ENCODE measurements at places on chromosomes 5 and 9.
A peak's percentile ranks its signal among the peaks of the same experiment; 100 is the strongest.

- DNase-seq: no peak
Observed at GRCh38 chr9:132423503-132423902, 13.5 kb downstream of the CFAP77 start.

DNA sequence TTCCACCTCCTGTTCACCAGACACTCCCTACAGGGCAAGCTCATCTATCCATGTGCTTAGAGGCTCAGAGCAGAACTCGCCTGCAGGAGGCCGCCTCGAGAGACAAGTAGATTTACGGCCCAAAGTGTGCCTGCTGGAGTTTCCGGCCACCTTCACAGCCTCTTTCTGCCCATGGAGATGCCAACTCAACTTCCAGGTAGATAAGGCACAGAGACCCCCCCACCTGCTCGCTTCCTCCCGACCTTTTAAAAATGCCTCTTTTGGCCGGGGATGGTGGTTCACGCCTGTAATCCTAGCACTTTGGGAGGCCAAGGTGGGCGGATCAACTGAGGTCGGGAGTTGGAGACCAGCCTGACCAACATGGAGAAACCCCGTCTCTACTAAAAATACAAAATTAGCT is 46.6 kb downstream of the EXD3 start:
- no peak for DNase-seq

DNA sequence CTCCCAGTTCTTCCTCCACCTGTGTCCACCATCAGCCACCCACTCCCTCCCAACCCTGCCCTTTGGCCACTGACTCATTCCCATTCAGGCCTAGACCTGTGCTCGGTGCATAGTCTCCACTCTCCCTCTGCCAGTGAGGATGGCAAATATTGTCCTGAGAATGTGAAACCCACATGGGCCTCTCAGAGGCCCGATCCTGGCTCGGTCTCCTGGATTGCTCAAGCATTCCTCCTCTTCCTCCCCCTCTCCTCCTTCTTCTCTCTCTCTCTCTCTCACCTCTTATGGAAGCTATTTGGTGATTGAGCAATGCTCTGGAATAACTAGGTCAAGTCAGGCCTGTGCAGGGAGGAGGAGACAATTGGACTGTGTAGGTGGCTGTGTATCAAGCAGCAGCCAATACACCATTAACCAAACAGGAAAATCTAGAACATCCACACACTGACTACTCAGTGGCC is 99.9 kb downstream of the KLF4 start:
- DNase-seq: no peak

DNA sequence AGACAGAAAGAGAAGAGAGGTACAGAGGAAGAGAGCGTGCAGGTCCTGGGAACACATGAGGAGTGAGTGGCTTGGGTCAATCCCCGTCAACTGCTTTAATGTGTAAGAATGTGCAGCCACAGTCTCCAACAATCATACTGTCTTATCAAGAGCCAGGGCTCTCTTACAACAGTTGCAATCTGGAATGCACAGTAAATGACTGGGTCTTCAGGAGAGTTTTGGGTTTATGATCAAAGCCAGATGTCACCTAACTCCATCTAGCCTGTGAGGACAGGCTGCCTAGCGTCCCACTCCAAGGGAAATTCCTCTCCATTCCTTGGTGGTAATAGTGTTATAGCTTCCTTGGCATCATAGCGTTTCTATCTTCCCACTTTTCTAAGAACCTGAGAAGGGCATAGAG is 75.0 kb upstream of the TRIO start:
- no peak for DNase-seq

DNA sequence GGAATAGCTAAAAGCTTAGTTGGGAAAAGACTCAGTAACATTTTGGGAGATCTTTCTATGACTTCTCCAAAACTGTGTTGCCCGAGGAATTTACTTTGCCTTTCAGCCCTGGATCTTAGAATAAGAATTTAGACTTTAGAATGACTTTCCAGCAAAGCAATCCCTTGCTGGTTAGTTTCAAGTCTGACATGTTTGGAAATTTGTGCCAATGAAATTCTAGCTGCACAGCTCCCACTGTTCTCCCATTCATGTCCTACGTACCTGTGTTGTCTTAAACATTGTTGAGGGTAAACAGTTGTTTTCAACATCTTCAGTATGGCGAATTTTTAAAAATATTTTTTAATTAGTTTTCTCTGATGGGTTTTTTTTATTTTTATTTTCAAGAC is 111.4 kb downstream of the CCDC192 start:
- DNase-seq: no peak

DNA sequence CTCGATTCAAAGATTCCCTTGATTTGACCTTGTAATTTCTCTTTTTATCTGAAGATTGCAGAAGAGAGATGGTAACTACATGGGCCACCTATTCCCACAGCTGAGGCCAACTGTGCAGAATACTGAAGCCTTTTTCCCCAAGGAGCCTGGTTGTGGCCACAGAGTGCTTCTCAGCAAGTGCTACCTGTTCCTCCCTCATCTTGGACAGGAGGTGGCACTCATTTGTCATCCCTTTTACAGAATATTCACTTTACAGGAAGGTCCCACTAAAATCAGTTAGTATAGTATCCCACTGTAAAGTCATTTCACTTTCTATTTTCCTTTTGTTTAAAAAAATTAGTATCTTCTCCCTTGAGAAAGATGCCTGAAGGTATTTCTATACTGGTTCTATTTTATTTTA is 346.4 kb downstream of the ARL15 start:
- DNase-seq: no peak

DNA sequence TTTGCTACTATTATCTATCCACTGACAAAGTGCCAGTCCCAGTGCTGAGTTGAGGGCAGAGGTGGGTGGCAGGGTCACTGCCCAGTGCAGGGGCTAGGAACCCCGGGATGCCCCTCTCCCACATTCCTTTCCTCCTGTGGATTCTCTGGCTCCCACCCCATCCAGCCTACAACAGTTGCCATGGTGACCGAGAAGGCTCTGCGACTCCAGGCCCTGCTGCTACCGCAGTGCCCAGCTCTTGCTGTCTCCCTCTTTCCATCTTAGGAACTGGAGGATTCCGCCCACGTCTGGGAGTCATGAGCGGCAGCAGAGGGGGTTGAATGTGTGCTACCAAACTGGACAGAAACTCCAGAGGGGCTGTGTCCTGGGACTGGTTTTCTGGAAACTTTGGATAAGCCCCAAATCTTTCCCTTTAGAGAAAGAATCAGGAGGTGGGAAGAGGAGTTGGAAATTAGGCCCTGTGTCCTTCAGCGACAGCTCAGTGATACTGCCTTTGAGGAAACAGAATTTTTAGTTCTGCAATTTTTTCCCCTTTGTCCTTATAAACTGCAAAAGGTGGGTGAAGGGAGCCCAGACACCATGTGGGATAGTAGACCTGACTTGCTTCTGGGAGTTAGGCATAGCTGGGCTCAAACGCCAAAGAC is 20.7 kb upstream of the C5orf47 start:
- no peak for DNase-seq

- DNase-seq: no peak
Observed at GRCh38 chr5:38906503-38906902, 60.7 kb downstream of the OSMR start.

- DNase-seq: no peak
Observed at GRCh38 chr9:80020056-80020455, 448.3 kb downstream of the TLE4 start.

DNA sequence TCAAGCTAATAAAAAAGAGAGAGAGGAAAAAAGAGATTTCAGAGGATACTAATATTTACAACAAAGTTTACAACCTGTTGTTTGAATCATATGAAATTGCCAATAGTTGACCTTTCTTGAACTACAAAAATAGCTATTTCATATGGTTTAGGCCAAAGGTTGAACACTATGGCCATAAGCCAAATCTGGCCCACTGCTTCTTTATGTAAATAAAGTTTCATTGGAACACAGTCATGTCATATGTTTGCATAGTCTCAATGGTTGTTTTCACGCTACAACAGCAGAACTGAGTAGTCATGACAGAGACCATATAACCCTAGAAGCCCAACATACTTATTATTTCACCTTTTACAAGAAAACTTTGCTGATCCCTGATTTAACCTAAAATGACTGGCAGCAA is 20.9 kb downstream of the SEMA5A start:
- DNase-seq: no peak

- peak; percentile 40 for DNase-seq
Observed at GRCh38 chr5:34914671-34915138, 599 bp downstream of the RAD1 start.

DNA sequence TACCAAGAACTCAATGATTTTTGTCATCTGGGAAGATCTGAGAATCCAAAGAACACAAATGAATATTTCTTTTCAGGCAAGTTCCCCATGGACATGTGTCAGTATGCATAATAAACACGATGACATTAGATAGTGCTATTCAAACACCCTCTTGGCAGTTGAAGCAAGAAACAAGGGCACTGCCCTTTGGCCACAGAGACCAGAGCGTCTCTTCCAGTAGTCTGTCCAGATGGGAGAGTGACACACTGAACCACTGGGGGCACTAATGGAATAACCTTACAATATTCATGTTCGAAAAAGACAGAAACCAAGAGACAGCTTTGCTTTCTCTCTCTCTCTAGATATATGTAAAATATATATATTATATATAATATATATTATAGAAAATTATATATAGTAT is 301.9 kb downstream of the CTNND2 start:
- DNase-seq: peak; percentile 40

- DNase-seq: no peak
Observed at GRCh38 chr5:168417731-168418429, 68.4 kb upstream of the RARS1 start.

GRCh38 chr5:158884827-158885518 is 214.7 kb downstream of the EBF1 start:
- DNase-seq: no peak

DNA sequence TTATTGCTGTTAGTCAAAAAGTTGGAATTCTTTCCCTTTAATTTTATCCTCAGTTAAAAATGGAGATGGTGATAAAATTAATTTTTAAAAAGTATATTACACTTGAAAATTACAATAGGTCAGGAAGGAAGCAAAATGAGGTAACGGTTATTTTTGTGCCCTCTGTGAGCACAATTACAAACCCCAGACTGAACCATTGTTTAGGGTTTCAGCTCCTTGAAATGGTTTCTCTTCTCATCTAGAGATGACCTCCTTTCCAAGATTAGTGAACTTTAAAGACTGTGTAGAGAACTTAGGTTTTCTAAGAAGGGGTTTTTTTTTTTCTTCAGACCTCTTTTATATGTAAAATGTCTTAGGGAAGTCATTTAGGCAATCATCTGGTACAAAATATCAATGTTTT is 126.2 kb upstream of the CHD1 start:
- DNase-seq: no peak

DNA sequence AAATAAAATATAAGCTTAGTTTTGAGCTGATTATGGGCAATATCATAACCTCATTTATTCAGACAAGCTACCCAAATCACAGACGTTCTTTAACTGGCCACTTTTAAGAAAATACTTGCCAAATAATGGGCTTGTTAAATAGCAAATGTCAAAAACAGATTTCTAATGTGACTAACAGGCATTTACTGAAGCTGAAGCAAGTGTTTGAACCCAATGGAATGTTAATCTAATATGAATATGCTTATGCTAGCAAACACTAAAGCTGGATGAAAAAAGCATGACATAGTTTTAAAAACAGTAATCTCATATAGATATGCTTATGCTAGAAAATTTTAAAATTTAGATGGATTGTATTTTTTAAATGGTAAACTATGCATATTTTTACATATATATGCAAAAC is 411.6 kb upstream of the PTGER4 start:
- DNase-seq: no peak

- no peak for DNase-seq
Observed at GRCh38 chr5:136732751-136733150, 367.4 kb upstream of the TRPC7 start.

GRCh38 chr5:84303315-84303714 is 81.4 kb downstream of the EDIL3 start:
- DNase-seq: no peak

DNA sequence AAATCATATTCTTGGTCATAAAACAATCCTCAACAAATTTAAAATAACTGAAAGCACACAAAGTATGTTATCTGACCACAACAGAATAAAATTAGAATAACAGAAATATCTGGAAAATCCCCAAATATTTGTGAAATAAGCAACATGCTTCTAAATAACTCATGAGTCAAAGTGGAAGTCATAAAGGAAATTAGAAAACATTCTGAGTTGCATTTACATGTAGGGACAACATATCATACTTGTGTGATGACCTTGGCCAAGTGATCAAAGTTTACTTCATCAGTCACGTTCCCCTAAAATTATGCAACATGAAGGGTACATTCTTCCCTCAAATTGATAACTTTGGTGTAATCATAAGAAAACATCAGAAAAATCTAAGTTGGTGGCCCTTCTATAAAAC is 64.7 kb downstream of the CSF2 start:
- no peak for DNase-seq

- no peak for DNase-seq
Observed at GRCh38 chr9:134626571-134627416, 14.8 kb upstream of the COL5A1 start.

- DNase-seq: no peak
Observed at GRCh38 chr9:117704597-117704996, 394 bp downstream of the TLR4 start.

DNA sequence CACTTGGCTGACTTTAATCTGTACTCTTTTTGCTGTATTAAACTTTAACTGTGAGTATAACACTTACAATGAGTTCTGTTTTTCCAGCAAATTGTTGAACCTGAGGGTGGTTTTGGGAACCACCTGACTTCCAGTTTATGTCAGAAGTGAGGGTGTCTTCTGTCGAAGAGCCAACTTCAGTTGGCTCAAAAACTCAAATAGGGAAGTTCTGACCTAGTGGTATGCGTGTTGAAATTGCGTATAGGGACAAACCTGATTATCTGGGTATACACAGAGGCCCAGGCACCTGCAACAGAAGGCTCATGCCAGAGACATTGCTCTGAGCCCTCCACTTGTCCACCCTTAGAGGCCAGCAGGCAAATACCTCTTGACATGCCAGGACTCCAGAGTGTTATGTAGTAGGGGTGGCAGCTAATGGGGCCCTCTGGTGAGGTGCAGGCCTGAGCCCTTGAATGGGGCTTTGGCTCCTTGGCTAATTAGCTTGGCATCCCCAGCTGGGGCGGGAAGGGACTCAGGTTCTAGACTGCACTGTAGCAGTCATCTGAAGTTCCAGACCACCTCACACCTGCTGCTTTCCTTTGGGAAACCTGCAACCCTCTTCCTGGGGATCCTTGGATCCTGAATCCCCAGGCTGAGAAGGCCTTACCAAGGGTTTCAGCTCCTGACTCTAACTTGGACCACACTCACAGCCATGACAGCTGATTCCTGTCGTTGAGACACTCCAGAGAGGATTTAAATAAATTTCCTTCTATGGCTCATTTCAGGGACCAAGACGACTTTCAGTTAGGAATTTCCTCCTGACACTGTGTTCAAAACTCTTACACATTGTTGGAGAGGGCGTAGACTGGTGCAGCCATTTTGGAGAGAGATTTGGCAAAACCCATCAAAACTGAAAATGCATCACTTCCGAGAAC is 189.6 kb downstream of the HSPA4 start:
- DNase-seq: no peak

- DNase-seq: no peak
Observed at GRCh38 chr5:172905346-172906140, 53.7 kb upstream of the RPL26L1 start.

GRCh38 chr9:4569101-4569500 is 78.8 kb downstream of the SLC1A1 start:
- no peak for DNase-seq

GRCh38 chr5:134604908-134605307 is 27.7 kb downstream of the SAR1B start:
- no peak for DNase-seq

GRCh38 chr5:68333649-68334552 is 118.3 kb downstream of the PIK3R1 start:
- DNase-seq: peak; percentile 50

- peak; percentile 44 for DNase-seq
Observed at GRCh38 chr5:7904170-7904569, 35.2 kb downstream of the MTRR start.
